Renal pelvis (tissue), 12 donors: ENCODE measurements at places on chromosomes 2 and 18. TPM values are rescaled to one million over a fixed set of nuclear protein-coding genes. Genes with fewer than 3 reads are reported as not detected.

DNA sequence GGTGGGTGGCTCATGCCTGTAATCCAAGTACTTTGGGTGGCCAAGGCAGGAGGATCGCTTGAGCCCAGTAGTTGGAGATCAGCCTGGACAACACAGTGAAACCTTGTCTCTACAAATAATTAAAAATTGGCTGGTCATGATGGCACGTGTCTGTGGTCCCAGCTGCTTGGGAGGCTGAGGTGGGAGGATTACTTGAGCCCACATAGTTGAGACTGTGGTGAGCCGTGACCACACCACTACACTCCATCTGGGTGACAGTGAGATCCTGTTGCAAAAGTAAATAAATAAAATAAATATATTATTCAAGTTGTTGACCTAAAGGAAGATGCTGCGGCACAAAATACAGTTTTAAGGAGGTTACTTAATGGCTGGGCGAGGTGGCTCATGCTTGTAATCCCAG, 72.7 kb downstream of the LAMA3 start:
- no peak for DNase-seq

- no peak for DNase-seq
These were observed 396.2 kb downstream of the ARHGAP15 start for GRCh38 chr2:143525402-143525860.

DNA sequence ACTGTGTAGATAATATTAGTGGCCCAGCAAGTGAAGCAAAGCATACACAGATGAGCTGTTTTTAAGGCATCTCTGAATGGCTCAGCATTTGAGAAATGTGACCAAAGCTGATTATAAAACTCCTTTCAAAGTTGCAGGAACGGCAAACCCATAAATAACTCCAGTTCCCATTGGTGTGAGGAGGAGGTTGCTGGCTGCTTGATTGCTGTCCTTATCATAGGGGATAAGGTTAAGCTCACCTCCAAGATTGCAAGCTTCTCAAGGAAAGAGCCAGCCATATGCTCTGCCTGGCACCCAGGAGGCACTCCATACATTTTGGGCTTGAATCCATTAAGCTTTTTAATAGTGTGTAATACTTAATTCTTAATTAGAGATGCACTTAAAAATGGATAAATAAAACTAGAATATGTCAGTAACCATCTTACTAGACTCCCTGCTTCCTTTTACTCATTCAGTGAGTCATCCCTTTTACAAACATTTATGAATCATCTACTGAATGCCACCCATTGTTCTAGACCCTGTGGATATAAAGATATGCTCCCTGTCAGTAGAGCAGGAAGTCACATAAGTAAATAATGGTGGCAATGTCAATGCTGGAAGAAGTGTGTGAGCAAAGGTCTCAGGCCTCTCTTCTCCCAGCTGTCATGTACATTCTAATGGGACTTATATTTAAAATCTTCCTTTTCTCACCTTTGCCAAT, 99.3 kb downstream of the SPATS2L start:
- no peak for DNase-seq

- DNase-seq: peak; percentile 65
These were observed 11.0 kb upstream of the CATIP start for GRCh38 chr2:218345491-218346236.

DNA sequence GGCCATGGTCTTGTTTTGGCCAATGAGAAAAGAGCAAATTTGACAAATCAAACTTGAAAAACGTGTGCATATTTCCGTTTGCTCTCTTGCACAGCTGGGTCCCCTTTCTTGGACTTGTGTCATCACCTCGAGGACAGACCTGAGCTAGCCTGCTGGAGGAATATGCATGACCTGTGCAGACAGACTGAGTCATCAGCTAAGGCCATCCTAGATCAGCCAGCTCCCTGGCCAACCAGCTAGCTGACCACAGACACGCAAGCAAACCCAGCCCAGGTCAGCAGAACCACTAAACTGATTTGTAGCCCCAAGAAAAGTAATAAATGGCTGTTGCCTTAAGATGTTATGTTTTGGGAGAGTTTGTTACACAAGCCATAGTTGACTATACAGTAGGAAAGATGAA, 61.3 kb upstream of the PAX3 start:
- DNase-seq: no peak

GRCh38 chr2:72144632-72145288, 2.9 kb downstream of the CYP26B1 start:
- DNase-seq: no peak

DNA sequence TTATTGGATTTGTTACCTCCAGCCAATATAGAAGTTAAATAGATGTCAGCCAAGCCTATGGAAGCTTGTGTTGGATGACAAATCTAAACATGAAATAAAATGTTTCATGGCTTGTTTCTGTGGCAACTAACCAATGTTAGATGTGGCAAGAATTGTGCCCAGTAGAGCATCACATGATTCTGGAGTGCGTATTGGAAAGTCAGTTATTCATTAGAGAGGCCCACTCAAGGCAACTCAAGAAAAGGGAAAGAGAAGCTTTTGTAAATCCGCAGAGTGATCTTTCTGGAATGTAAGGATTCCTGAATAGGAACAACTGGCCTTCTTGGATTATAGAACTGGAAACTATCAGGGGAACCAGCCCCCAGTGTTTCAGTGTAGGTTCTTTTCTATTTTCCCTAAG, 162.9 kb downstream of the TMEM247 start:
- no peak for DNase-seq

DNA sequence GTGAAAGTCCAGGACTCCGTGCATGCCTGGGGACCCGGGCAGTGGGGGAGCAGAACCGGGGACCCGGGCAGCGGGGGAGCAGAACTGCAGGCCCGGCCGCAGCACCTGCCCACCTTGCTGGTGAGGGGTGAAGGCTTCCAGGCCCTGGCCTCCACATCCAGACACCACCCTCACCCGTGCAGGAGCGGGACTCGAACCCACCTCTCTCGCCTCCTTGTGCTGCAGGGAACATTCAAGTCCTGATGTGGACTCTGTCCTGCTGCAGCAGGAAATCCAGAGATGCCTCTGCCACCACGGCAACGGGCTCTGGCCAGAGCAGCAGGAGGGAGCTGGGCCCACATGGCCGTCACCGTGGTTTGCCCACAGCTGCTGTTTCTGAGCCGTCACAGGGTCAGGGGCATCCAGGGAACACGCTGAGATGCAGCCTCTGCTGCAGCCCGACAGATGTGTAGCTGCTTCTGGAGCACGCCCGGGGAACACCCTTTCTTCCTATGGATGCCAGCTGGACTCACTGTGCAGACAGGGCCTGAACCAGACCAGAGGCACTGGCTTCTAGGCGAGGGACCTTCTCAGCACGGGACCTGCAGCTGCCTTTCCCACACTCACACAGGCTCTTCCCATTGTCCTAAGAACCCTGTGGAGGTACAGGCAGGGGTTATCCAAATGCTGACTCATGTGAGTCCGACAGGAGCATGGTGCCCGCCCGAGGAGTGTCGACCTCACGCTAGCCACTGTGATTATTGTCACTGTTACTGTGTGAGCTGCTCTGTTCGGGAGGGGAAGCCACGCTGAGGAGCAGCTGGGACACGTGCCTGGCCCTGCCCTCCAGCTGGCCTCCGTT, 89.2 kb upstream of the CTDP1 start:
- no peak for DNase-seq

- no peak for DNase-seq
These were observed 43.3 kb downstream of the CACNB4 start for GRCh38 chr2:152055366-152056108.

DNA sequence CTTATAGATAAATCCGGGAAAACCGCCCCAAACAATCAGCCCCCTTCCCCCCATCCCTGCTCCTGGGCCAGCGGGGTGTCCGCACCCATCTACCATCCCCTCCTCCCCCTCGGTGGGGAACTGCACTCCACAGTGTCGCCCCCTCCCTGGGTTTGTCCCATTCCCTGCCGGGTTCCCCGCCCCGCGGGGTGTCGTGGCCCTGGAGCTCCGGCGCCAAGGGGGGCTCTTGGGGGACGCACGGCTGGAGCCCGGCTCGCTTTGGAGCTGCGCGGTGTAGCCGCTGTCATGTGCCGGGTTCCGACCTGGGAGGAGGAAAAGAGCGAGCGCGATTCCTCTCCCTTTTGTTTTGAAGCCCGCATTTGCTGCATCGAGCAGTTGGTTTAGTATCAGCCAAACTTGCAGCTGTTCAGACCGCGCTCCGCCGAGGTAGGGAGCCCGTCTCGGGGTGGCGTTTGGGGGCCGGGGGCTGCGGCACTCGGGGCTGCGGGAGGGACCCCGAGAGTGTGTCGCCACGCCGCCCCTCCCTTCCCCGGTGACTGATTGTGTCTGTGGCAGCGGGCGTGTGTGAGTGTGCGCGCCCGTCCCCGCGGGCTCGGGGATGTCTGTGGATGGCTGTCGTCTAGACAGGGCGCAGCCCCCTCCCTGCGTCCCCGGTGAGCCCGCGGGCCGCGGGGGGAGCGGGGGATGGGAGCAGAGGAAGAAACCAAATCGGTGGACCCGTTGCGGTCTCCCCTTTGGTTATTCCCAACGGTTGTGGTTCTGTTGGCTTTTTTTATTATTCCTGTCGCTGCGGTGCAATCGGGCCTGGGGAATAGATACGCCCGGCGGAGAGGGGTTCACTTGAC, 797 bp downstream of the CTIF start:
- DNase-seq: peak; percentile 42

GRCh38 chr18:62771494-62772270, 56.3 kb downstream of the PHLPP1 start:
- no peak for DNase-seq

GRCh38 chr2:10222-10875, 36.0 kb downstream of the FAM110C start:
- DNase-seq: no peak

- DNase-seq: no peak
These were observed 421.1 kb downstream of the FIGN start for GRCh38 chr2:163314712-163315111.

- no peak for DNase-seq
These were observed 39.6 kb downstream of the MBD2 start for GRCh38 chr18:54184836-54185235.

DNA sequence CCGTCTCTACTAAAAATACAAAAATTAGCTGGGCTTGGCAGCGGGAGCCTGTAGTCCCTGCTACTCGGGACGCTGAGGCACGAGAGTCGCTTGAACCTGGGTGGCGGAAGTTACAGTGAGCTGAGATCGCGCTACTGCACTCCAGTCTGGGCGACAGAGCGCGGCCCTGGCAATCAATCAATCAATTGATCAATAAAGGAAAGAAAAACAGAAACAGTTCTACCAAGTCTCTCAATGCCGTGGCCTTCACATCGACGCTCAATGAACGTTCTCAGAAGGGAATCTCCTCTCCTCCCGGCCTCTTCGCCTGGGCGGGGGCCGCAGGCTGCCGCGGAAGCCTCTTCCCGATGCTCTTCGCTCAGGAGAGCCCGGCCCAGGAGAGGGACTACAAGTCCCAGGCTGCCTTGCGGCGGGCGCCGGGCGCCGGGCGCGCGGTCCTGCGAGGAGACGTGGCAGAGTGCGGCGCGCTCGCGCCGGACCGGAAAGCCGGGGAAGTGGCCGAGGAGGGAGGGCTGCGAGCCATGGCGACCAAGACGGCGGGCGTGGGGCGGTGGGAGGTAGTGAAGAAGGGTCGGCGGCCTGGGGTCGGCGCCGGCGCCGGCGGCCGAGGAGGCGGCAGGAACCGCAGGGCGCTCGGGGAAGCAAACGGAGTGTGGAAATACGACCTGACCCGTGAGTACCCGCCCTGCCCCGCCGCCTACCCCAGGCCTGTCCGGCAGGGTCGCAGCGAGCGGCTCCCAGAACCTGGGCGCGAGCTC, at the start of gene TMEM214:
TMEM214 (plus strand) TSS at position 471 of the 758 bp plus-strand sequence; CDS start at position 522, 51 bp downstream.
- DNase-seq: peak; percentile 78

DNA sequence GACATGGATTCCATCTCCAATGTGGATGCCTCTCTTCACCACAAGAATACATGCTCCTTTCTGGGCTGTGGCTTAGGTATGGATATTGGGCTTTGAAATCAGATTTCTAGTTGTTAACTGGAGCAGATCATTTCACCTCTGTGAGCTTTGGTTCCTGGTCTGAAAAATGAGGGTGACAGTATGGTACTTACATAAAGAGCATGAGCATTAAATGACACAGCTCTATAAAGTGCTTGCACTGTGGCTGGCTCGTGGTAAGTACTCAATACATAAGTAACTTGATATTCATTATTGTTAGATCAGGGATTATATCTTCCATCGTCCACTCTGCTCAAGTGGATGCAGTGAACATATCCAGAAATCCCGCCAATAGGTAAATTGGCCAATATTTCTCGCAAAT, 33.4 kb downstream of the ARHGAP25 start:
- no peak for DNase-seq

GRCh38 chr2:241811201-241811951, 2.4 kb downstream of the NEU4 start:
- DNase-seq: no peak

Gene VSNL1
- 3.8 TPM for polyA plus RNA-seq

Gene SLC9A4
- 5.5 TPM for polyA plus RNA-seq

Gene PLCL1
- 13.9 TPM for polyA plus RNA-seq

Gene HS1BP3
- 22.2 TPM for polyA plus RNA-seq
